NCI-H526 (cell line): ENCODE measurements at places on chromosomes 5 and 9.

- DNase-seq: no peak
These were observed 83.6 kb downstream of the ANXA2R start for GRCh38 chr5:42956551-42956950.

GRCh38 chr5:176774216-176775171 lies 35.9 kb upstream of the UNC5A start:
- DNase-seq: no peak

DNA sequence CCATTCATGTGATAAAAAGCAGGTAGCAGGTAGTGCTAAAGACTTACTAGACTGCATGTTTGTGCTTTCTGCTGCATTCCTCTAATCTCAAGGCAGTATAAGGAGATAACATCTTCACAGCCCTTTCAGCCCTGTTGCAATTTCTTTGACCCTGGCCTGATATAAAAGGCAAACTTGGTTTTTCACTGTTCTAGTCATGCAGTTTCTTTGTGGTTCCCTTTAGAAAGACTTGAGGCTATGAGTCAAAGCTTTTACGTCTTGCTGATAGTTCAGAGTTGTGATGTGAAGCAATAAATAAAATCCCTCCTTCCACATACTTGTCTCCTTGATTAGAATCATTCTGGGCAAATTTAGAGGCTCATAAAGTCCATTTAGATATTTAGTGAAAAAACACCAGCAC lies 88.6 kb upstream of the CDKN2B start:
- no peak for DNase-seq

GRCh38 chr5:127515693-127516440 lies 1.6 kb upstream of the PRRC1 start:
- no peak for DNase-seq

- no peak for DNase-seq
These were observed 669.7 kb downstream of the MAT2B start for GRCh38 chr5:164175083-164175482.

GRCh38 chr9:1505489-1505888 lies 455.3 kb downstream of the DMRT2 start:
- no peak for DNase-seq

- no peak for DNase-seq
These were observed 3.2 kb upstream of the SMIM32 start for GRCh38 chr5:136195971-136196820.
